HFFc6 (cell line): ENCODE measurements at places on chromosomes 2 and 18.

- no peak for DNase-seq
Measured at GRCh38 chr2:207039225-207039624, 99.9 kb downstream of the CPO start.

- DNase-seq: no peak
Measured at GRCh38 chr2:236857246-236857645, 228.4 kb upstream of the COPS8 start.

DNA sequence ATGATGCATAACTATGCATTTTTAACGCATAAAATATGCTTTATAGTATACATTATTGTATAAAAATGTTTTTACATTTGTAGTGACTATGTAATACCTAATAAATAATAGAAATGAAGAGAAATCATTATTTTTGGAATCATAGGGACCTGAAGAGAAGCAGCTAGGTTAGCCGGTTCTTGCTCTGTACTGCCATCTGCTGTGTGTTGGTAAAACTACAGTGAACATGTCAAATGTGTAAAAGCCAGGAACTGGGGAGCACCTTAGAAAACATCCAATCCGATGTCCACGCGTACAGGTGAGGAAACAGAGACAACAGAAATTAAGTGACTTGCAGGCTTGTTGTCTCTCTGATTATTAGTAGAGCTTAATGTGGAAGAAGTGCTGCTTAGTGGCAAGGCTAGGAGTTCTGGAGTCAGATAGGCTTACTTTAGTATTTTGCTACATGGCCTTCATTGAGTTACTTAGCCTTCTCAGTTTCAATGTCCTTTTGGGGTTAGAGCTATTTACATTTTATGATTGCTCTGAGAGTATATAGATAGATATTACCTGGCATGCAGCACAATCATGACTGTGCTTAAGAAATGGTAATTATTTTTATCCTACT lies 386.5 kb downstream of the DLGAP1 start:
- peak; percentile 26 for DNase-seq

- DNase-seq: peak; percentile 82
Measured at GRCh38 chr2:9538000-9538507, 17.6 kb downstream of the ADAM17 start.

- DNase-seq: no peak
Measured at GRCh38 chr2:43391201-43391877, 164.9 kb upstream of the ZFP36L2 start.

DNA sequence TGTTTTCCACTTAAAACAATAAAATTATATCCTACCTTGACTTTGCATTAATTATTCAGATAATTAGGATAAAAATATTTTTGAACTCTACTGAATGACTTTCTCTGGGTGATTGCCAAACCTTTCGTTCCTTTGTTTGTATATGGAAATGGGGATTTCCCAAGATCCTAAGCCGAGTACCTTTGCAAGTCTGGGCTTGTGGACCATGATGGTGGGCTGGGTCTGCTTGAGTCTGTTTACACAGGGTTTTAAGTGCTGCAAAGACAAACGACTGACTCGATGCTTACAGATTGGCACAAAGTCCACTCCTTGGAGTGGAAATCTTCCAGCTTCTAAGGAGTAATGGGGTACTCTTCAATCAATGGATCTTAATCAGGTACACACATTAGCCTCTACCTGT lies 659.5 kb downstream of the TSN start:
- DNase-seq: no peak

DNA sequence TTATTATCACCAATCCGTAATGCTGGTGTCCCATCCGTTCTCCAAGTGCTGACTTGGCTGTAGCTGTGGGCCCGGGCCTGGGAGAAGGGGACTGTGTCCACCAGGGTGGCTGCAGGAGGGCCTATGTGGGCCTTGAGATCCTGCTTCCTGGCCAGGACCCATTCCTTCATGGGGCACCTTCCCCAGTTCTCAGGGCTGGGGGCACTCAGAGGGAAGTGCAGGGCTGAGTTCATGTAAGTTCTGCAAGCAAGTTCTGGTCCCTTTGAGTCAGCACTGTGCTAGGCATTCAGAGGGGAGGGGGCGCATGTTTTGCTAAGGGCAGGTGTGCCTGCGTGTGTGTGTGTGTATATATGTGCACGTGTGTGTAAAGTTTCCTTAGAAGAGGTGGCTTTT lies 94.0 kb downstream of the GLI2 start:
- DNase-seq: no peak

GRCh38 chr2:164599954-164600589 lies 21.2 kb downstream of the GRB14 start:
- DNase-seq: peak; percentile 78

DNA sequence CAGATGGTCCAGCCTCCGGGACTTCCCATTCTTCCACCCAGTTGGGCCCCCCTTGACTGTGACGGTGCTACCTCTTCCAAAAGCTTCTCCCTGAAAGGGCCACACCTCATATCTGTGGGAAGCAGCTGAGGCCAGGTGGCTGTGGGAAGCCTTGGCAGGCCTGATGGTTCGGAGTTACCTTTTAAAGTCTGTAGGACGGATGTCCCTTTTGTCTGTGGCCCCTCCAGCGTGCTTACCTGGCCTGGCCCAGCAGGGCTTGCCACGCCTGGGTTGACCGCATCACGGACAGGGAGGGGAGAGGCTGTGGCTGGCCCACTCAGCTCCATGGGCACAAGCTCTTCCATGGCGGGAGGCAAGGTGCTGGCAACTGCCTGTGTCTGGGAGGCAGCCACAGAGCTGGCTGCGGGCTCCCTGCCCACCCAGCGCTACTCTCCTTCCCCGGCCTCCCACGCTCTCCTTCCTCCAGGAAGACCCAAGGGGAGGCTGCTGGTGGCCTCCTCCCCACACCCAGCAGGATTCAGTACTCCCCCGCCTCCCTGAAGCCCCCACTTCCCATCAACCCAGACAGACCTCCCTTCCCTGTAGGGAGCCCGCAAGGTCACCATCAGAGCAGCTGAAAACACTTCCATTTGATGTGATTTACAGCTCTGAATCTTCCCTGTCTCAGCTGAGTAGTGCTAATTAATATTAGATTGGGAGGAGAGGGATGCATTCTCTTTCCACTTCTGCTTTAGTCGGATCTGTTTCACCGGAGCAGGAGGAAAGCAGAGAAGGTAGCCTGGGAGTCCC lies 52.8 kb downstream of the EDAR start:
- DNase-seq: no peak

- DNase-seq: peak; percentile 39
Measured at GRCh38 chr2:85413592-85414420, 3.6 kb upstream of the CAPG start.

DNA sequence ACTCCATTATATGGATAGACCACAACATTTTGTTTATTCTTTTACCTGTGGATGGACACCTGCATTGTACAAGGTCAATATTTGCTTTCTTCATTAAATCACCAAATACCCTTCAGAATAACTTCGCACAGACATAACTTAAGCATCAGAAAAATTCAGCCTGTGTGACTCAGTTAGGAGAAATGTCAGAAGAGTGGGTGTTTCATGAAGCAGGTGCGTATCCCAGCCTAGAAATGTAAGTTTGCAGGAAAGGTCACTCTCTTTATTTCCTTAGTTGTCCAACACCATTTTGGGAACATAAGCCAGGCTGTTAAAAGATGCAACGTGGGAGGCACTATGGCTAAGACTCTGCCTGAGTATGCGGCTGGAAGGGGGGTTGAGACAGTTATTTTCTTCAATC lies 48.6 kb upstream of the FHL2 start:
- no peak for DNase-seq

DNA sequence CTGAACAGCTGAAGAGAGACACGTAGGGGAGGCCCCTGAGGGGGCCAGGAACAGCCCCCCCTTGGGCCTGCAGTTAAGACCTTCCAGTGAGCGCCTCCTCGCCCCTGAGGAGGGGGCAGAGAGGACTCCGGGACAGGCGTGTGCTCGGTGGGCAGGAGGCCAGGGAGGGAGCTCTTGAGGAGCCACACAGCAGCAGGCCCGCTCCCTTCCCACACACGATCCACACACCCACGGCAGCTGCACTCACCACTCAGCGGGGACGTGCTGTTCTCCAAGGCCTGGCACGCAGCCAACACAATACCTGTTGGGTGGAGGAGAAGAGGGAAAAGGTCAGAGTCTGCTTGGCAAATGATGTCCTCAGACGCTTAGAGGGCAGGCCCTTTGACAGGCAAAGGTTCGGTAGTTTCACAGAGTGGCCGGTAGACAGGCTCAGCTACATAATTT lies 39.0 kb downstream of the TGFA start:
- no peak for DNase-seq

GRCh38 chr2:111900859-111901258 lies 2.5 kb downstream of the MERTK start:
- DNase-seq: no peak

DNA sequence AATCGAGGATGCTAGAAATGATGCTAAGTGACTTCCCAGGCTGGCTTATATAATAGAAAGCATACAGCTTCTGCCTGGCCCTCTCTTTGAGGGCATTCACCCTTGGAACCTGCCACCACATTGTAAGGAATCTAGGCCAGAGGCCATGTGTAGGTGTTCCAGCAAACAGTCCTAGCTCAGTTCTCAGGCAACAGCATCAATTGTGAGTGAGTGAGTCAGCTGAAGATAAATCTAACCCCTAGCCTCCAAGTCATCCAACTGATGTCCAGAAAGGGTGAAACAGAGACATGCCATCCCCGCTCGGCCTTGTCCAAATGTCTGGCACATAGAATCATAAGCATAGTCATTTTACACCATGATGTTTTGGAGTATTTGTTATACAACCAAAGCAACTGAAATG lies 324.3 kb upstream of the KLHL14 start:
- no peak for DNase-seq

DNA sequence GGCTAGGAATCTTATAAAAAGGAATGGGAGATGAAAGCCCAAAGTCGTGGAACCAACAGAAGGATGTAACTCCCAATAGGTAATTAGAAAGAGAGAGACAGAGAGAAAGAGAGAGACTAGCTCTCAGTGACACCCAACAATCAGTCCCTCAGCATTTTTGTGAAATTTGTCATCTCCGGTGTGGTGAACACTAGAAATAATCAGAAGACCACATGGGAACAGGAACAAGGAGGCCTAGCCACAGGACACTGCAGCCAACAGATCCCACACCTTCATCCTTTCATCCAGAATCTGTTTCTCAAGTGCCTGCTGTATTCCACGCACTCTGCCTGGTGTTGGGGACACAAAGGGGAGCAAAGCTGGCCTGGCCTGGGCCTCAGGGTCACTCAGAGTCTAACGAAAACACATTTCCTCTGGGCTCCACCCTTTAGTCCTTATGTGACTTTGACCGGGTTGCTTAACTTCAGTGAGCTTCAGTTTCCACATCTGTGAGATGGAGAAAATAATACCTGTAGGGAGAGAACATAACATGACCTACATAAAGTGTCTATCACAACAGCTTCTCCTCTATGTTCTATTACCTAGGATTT lies 53.1 kb downstream of the EHD3 start:
- peak; percentile 42 for DNase-seq

GRCh38 chr2:182023235-182023634 lies 37.6 kb downstream of the PPP1R1C start:
- DNase-seq: no peak

GRCh38 chr2:149185942-149186490 lies 144.4 kb upstream of the LYPD6 start:
- no peak for DNase-seq
